ENCODE measurements at places on chromosomes 7 and 10.
A peak's percentile ranks its signal among the peaks of the same experiment; 100 is the strongest.

DNA sequence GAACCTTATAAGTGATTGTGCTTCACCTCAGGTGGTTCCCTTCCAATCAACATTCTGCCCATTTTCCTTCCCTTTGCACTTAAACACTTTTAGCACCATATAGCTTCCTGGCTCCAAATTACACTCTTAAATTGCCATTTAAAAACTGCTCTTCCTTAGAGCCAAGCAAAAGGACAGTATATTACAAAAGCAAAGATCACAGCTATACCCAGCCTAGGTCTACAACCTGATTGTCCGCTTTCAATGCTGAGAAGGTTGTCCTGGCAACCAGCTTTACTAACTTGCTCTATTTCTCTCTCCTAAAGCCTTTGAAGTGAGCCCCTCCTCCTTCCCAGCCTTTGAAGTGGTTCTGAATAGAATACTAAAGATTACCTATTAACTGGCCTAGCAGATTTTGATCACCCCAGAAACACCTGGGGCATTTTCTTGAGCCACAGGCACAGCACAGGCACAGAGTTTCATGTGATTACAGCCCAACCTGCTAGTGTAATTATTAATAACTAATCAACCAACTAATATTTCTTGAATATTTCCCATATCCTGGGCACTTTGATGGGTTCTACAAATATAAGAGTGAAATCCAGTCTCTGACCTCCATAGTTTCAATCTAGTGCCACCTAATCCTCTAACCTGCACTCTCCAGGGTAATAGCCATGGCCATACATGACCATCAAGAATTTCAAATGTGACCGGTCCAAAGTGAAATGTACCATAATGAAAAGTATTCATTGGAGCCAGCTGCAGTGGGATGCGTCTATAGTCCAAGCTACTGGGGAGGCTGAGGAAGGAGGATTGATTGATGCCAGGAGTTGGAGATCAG lies 63.6 kb upstream of the TRIM24 start:
- DNase-seq = no peak

DNA sequence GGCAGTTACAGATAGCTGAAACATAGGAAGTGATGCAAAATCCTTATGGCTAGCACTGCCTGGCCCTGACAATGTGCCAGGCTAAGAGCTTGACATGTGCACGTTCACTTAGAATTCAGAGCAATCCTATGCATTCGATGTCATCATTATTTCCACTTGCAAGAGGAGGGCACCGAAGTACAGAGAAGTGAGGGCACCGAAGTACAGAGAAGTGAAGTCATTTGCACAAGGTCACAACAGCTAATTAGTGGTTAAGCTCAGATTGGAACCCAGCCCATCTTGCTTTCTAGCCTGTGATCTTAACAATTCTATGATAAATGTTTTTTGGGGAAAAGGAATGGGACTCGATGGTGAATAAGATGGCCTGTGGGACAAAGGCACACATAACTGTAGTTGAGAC lies 73.4 kb downstream of the ARHGAP22 start:
- DNase-seq = no peak

GRCh38 chr7:36309716-36310115 lies 79.9 kb upstream of the ANLN start:
- DNase-seq = no peak

DNA sequence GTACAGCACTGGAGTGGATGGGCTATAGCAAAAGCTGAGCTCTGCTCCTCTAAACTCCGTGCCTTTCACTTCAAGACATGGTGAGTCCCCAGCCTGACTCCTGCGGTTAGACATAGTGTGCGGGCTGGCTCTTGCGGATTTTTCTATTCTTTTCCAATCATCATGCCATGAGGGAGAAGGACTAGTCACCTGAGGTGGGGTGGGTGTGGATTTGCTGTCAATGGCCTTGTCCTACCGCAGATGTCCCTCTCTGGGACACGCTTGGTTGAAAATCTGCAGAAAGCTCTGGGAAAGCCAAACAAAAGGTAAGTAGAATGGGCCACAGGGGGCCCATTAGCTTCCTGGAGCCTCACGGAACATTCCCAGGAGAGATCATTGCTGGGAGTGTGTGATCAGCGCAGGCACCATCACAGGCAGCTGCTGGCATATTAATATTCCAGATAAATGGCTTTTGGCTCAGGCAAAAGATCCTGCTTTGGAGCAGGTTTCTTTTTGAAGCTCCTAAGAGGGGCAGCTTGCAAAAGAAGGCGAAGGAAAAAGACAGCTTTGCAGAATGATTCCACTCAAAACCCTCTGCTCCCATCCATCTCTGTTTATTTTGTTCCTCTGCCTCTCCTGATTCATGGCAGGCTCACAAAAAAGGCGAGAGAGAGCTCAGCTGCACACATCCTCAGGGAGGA lies 509.0 kb upstream of the ZMIZ1 start:
- no peak for DNase-seq

GRCh38 chr7:94297397-94297838 lies 97.3 kb upstream of the COL1A2 start:
- DNase-seq = peak; percentile 64

DNA sequence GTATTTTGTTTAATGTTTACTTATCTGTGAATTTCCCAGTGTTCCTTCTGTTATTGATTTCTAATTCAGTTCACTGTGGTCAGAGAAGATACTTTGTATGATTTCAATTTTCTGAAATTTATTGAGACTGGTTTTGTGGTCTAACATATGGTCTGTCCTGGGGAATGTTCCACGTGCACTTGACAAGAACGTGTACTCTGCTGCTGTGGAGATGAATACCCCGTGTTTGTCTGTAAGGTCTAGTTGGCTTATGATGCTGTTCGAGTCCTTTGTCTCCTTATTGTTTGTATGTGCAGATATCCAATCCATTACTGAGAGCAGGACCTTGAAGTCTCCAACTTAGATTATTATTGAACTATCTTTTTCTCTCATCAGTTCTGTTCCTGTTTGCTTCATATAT lies 371.5 kb upstream of the MYO3A start:
- DNase-seq = no peak

DNA sequence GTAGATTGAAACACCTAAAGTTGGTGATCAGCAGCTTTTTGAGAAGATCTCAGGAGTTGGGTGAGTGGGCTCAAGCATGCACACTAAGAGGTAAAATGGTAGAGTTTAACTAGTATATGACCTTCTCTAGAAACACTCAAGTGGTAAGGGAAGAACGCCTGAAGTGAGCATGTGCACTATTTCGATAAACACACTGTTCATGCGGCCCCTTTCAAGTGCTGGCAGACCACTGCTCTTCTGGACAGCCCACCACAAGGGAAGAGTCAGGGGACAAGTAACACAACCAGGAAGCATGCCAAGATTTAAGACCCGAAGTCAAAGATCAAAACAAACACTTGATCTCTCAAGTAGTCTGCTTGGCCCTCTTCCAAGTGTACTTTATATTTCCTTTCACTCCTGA lies 519.5 kb upstream of the ZWINT start:
- no peak for DNase-seq

- DNase-seq = peak; percentile 90
Measured at GRCh38 chr7:27633062-27633461, 29.6 kb downstream of the HIBADH start.

DNA sequence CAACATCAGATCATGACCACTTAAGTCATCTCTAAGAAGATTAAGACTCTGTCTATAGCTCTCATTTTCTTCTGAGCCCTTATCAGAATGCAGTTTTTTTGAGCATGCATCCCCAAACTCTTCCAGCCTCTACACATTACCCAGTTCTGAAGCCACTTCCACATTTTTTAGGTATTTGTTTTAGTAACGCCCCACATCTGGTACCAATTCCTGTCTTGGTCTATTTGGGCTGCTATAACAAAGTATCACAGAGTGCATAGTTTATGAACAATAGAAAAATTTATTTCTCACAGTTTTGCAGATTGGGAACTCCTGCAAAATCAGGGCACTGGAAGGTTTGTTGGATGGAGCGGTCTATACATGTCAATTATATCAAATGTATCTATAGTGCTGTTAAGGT lies 107.7 kb upstream of the KCND2 start:
- DNase-seq = no peak

DNA sequence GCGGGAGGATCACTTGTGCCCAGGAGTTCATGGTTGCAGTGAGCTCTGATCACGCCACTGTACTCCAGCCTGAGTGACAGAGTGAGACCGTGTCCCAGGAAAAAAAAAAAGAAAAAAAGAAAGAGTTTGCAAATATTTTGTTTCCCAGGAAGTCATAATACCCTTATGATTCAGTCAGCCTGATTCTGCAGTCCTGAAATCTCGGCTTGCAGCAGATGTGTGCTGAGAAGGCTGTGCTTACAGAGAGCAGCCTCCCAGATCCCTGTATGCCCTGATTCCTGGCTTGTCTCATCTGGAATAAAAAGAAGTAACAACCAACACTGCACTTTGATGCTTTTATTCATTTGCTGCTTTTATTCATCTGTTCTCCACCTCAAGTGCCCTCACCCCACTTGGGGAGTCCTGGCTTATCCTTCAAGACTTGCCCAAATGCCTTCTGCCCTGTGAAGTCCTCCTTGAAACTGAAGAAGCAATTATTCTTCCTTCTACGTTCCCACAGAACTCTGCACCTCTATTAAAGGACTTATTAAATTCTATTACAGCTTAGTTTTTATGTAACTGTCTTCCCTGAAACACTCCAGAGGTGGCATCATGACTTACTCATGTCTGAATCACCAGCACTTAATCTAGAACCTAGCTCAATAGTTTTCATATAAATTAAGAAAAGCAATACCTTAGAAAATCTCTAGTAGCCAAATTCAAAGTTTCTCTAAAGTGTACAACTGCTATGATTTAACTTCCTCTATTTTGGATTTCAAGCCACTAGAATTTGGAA lies 27.7 kb upstream of the BPGM start:
- peak; percentile 73 for DNase-seq

DNA sequence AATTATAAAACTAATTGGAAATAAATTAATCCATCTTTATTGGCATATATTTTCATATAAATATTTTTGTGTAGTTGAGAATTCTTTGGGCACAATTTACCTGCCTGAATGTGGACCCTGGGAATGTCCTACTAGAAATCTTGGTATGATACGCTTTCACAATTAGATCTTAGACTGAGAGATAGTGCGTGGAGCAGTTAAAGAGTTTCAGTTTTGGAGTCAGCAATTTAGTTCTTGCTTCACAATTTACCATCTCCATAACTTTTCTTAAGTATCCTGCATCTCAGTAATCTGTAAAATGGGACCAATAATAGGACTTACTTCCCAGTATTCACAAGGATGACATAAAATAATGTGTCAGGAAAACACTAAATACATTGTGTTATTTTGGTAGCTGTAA lies 2.0 kb downstream of the MTPN start:
- no peak for DNase-seq

DNA sequence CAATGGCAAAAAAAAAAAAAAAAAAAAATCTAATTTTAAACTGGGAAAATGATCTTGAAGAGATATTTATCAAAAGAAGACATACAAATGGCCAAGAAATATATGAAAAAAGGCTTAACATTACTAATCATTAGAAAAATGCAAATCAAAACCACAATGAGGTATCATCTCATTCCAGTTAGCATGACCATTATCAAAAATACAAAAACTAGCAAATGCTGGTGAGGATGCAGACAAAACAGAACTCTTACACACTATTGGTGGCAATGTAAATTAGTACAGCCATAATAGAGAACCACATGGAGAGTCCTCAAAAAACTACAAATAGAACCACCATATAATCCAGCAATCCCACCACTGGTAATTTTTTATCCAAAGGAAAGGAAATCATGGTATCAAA lies 489.6 kb downstream of the TNS3 start:
- DNase-seq = no peak

DNA sequence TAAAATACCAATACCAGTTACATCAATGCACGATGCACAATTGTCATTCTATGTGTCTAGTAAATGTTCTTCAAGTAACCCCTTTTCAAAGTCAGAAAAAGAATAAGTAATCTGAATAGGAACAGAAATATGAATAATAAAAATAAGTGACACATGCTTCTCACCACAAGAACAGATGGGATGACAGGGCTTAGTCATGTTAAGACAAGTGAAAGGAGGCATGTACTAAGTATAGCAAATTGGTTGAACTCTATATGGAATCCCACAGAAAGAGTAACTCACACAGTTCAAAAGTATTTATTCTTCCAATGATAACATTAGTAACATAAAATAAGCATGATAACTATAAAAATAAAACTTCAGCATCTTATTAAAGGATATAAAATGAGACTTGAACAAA lies 100.9 kb upstream of the TAS2R16 start:
- DNase-seq = no peak

- peak; percentile 99 for DNase-seq
Measured at GRCh38 chr10:48606530-48607355, 1.9 kb upstream of the ARHGAP22 start.

GRCh38 chr10:95798096-95798855 lies 42.3 kb downstream of the ENTPD1 start:
- DNase-seq = no peak

DNA sequence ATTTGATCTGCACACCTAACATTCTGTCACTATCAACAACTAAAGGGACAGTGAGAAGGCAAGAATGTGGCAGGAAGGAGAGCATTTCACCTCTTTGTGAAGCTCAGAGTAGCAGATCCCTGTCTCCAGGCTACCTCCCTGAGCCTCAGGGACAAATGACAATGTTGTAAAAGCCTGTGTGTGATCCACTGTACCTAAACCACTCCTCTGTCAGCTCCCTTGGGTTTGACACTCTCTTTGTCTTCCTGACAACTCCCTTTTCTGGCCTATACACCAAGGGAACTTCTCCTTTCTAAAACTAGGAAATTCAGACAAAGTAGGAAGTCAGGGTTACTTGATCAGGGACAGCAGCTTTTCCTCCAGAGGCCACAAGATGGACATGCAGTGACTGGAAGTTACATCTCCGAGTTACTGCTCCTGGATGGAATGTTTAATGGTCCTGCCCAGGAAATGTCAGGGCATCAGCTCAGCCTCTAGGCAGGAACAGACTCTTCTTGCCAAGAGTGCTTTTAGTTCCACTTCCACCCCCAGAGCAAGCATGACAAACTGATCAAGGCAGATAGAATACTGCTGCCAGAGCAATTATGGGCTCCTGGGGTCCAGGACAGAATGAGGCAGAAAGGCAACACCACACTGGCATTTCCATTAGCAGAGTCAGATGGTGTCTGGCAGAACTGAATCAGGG lies 1014.5 kb upstream of the LRRTM3 start:
- peak; percentile 37 for DNase-seq
